ENCODE measurements at places on chromosomes 12 and 14.

DNA sequence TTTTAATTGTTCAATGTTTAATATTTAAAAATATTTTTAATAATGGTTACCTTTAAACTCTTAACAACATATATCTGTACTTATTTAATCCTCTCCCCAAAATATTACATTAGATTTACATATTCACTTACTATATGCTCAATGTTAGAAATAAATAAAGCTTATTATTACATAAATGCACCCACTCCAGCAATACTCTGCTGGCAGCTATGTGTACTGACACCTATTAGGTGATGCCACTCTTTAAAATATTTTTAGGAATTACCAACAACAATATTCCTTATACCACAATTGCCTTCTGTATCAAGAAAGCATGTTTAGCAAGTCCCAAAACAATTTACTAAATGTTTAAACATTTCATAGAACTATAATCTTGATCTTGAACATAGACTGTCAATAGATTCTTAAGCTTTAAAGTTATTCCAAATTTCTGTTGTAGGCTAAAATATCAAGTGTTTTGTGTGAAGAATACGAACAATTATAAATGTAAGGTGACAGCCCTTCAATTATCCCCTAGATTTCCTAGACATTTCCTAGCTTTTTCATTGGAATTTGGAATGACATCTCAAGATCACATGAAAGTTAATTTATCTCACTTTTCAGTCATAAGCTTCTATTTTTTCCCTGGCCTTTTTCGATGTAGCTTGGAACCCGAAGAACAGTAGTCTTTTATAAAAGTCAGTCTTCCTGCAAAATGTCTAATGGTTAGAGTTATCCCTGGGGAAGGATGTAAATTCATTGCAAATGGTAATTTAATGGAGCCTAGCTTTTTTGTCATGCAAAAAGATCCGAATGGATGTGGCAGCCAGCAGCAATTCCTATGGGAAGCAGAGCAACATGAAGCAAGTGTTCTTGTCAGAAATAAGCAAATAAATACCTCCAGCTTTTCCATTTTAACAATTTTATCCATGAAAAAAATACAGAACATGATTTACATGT is 907.5 kb upstream of the ATXN7L3B start:
- DNase-seq, result peak; percentile 42

DNA sequence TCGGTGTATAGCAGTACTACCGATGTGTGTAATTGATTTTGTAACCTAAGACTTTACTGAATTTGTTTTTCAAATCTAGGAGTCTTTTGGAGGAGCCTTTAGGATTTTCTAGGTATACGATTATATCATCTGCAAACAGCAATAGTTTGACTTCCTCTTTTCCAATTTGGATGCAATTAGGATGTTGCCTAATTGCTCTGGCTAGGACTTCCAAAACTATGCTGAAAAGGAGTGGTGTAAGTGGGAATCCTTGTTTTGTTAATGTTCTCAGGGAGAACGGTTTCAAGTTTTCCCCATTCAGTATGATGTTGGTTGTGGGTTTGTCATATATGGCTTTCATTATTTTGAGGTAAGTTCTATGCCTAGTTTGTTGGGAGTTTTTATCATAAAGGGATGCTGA is 171.6 kb upstream of the PDE3A start:
- DNase-seq, result no peak

DNA sequence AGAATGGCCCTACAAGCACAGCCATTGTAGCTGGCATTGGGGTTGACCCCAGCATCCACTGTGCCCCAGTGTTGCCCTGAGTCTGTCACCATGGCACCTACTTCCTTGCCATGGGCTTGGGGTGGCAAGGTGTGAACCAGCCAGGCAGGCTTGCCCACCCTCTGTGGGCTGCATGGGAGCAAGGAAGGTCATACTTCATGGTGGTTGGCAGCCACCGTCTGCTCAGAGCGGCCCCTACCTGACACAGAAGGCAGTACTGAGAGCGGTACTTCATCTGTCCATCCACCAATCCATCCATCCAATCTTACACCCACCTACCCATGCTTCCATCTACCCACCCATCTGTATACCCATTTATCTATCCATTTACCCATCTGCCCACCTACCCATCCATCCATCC is 160.1 kb downstream of the KIF26A start:
- no peak for DNase-seq

- DNase-seq, result no peak
Measured at GRCh38 chr14:61417883-61418455, 96.6 kb downstream of the PRKCH start.

DNA sequence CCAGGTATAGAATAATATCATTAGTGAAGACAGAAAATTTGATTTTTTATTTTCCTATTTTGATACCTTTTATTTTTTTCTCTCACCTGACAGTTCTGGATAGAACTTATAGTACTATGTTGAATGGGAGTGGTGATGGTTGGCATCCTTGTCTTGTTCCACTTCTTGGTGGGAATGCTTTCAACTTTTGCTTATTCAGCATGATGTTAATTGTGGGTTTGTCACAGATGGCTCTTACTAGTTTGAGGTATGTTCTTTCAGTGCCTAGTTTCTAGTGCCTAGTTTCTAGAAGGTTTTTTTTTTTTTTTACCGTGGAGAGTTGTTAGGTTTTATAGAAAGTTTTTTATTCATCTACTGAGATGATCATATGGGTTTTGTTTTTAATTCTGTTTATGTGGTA is 516.3 kb upstream of the NOVA1 start:
- DNase-seq, result no peak

DNA sequence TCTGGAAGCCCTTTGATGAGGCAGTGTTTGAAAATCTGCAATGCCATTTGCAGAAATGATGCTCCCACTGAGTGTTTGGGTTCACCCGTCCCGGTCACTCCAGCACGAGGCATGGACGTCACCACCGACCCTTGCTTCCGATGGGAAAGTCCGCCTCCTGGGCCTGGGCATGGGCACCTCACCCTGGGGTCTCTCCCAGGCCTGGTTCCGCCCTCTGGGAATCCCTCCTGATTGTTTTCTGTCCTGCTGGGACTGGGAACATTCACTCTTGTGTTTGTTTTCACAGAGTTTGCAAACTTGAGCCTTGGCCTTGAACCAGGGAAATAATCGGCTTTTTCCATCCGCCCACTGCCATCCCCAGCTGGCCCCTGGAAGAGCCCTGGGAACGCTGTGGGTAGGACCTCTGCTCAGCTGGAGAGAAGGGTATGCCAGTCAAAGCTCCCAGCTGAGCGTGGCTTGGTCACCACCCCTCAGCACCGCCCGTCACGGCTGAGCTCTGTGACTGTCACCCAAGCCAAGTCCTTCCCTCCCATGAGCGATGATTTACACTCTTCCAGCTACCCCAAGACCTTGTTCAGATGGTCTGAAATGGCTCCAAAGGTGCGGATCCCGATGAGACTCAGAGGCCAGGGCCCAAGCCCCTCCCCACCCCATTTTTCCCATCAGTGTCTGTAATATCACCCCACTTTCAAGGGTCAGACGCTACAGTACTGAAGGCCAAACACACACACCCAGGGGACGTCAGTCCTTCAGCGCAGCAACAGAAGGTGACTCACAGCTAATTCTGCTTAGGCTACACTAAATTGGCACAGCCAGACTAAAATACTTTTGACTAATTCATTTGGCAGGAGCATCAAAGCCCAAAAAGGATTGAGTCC is 34.1 kb upstream of the FZD10 start:
- no peak for DNase-seq

GRCh38 chr12:130793554-130793849 is 45.5 kb downstream of the STX2 start:
- no peak for DNase-seq

DNA sequence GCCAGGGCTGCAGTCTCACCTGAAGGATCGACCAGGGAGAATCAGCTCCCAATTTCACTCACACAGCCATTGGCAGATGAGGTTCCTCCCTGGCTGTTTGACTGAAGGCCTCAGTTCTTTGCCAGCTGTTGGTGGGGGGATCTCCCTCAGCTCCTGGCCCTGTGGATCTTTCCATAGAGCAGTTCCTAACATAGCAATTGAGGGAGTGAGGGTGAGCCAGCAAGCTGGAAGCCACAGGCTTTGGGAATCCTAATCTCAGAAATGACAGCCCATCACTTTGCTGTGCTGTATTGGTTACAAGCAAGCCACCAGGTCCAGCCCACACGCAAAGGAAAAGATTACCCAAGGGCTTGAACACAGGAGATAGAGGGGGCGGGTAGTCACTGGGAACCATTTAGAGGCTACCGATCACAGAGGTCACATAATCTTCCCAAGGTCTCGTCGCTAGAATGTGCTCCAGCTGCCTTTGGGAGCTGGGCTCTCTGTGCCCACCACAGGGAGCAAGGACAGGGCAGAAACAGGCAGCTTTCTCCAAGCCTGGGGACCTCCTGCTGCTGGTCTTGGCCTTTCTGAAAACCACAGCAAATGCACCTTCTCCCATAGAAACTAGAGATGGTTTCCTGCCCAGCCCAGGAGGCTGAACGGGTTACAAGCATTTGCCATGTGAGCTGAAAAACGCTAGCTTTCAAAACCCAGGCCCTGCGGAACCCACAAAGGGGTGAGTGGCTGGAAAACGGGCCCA is 4.6 kb upstream of the OTUB2 start:
- DNase-seq, result no peak

DNA sequence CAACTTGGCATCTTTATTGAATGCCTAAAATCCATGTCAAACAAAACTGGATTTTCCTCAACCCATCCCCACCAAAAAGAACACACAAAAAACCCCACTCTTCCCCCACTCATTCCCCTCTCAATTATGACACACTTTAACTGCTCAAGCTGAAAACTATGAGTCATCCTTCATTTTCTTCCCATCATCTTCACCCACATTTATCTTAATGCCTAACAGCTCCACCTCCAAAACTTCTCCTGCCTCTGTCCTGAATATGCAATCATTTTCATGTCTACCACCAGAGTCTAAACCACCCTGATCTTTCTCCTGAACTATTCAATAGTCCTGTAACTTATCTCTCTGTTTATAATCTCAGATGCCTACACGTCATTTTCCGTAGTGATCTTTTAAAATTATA is 239.7 kb downstream of the BCAT1 start:
- no peak for DNase-seq

- no peak for DNase-seq
Measured at GRCh38 chr14:91367173-91368171, 50.1 kb downstream of the CCDC88C start.

DNA sequence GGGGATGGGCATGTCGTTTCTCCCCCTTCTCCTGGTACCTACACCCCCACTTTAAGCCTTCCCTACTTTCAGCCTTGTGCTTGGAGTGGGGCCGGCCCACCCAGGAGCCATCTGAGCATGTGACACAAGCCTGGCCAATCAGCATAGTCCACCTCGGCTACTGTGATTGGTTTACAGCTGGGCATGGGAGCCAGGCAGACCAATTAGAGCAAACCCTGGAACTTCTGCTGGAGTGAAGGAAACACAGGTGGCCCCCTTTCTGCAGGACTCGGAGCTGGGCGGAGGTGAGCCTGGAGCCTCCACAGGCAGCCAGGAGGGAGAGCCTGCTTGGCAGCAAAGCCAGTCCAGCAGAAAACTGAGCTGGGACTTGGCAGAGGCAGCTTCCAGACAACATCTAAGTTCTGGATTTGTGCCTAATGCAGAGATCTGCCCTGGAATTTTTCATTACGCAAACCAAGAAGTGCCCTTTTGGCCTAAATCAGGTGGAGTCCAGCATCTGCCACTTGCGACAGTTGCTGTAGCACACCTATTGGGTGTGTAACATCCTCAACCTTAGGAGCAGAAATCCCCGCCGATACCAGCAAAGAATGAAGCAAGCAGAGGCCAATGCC is 59.5 kb downstream of the SCARB1 start:
- no peak for DNase-seq

- peak; percentile 51 for DNase-seq
Measured at GRCh38 chr14:23376482-23377197, at the start of gene CMTM5. Gene CMTM5, plus strand, starts transcription at chr14:23377046. Its CDS starts 206 bp downstream, at chr14:23377252.

GRCh38 chr14:24339284-24340151 is at the start of gene RIPK3:
Gene RIPK3, minus strand, starts transcription at chr14:24339991. Its CDS starts 165 bp downstream, at chr14:24339826.
- DNase-seq, result peak; percentile 51

DNA sequence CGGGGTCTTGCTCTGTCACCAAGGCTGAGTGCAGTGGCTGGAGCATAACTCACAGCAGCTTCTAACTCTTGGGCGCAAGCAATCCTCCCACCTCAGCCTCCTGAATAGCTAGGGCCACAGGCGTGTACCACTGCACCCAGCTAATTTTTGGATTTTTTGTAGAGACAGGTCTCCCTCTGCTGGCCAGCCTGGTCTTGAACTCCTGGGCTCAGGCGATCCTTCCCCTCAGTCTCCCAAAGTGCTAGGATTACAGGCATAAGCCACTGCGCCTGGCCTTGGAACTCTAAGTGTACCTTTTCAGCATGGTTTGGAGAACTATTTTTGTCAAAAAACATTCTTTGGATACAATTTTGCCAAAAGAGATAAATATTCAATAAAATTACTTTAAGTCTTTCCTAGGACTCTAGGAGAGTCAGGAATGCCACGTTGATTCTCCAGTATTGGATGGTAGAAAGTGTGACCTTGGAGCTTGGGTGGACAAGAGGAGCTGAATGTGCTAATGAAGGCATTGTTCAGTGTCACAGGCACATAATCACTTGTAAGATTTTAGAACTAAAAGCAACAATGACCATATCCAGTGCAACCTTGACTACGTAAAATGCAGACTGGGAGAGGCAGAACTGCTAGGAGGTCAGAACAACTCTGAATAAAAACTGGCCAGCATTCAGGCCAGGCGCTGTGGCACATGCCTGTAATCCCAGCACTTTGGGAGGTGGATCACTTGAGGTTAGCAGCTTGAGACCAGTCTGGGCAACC is 2.8 kb downstream of the SRSF9 start:
- peak; percentile 72 for DNase-seq

- no peak for DNase-seq
Measured at GRCh38 chr14:51024377-51024776, 70.5 kb downstream of the TRIM9 start.

DNA sequence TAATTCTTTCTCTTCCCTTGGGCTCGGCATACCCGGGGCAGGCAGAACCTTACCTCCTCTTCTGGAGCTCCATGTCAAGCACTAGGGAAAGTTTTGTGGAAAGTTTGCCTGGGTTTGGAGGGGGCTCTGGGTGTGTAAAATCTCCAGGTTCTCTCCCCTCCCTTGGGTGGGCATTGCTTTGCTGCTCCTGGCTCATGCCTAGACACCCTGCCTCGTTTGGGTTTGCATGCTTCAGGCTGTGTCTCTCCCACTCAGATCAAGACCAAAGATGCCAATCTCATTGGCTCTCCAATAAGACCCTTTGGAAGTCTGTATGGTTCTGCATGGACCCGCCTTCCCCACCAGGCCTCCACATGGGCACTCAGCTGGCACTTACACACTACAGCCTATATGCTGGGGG is 6.2 kb upstream of the KRT2 start:
- no peak for DNase-seq

DNA sequence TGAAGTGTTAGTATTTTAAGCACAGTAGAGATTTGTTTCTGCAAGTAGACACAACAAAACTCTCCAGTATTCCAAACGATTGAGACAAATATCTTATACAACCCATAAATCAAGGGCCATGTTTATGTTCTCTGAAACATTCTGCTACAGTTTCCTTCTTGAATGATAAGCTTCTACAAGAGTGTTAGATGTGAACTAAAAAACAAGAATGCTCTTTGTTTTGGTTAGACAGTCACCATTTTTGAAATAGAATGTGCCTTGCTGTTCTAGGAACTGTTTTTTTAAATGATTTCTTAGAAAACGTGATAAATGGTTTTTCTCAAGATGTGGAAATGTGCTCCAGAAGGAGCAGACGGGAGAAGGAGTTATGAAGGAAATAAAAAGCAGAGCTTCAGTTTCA is 1656.3 kb upstream of the FLRT2 start:
- DNase-seq, result no peak

GRCh38 chr12:2138871-2139308 is 86.1 kb downstream of the CACNA1C start:
- DNase-seq, result no peak
